Stimulated activated CD8-positive, alpha-beta memory T cell treated with anti-CD3 and anti-CD28 coated beads, Interleukin-15, amount 100 ng/mL, for 4 hours (primary cell): ENCODE measurements at places on chromosomes 5 and 9.

GRCh38 chr5:107090506-107090905 is 580.2 kb downstream of the EFNA5 start:
- no peak for DNase-seq

GRCh38 chr5:19240170-19240569 is 747.8 kb downstream of the CDH18 start:
- DNase-seq = no peak

DNA sequence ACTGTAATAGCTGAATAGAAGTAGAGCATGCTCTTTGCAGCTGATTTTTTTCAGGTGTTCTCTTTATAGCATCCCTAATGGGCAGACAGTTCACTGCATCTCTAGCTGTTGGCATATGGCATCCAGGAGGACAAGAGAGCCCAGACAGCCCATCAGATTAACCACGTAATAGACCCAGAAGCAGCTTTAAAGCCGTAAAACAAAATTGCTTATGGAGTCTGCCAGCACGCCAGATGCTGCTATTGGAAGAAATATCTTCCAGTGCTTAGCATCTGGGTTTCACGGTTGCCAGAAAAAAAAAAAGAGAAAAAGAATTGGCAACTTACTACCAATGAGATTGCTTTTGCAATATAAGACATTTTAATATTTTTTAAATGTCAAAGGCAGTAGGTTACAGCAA is 869.4 kb upstream of the NUDT12 start:
- no peak for DNase-seq

DNA sequence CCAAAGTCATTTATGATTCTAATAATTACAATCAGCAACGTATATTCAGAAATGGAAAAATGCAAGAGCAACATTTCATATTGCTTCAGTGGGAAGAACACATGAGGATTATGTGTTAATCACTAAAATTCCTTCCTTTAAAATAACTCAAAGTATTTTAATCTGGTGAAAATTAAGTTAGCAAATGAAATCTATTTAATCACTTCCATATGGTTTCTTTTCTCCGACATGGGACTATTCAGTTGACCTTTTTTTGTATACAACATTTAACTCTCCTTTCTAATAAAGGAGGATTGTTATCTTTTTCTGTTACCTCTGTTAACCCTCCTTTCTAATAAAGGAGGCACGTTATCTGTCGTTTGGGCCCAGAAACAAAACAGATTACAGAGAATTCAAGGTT is 59.9 kb downstream of the HOMER1 start:
- no peak for DNase-seq

GRCh38 chr5:133245191-133246052 is 193.6 kb downstream of the HSPA4 start:
- DNase-seq = no peak
